HepG2 (cell line): ENCODE measurements at places on chromosomes 4 and X. TPM values are rescaled to one million over a fixed set of nuclear protein-coding genes. Genes with fewer than 3 reads are reported as not detected.

The DIPK2B gene
- total RNA-seq: not detected in 2 replicates

The MID2 gene
- total RNA-seq: 0.09 TPM in 1 of 2 replicates, not detected in the other

The GAGE13 gene
- not detected in 2 replicates for total RNA-seq

GRCh38 chrX:75086731-75087195 is 69.3 kb downstream of the ABCB7 start:
- DNase-seq: no peak

DNA sequence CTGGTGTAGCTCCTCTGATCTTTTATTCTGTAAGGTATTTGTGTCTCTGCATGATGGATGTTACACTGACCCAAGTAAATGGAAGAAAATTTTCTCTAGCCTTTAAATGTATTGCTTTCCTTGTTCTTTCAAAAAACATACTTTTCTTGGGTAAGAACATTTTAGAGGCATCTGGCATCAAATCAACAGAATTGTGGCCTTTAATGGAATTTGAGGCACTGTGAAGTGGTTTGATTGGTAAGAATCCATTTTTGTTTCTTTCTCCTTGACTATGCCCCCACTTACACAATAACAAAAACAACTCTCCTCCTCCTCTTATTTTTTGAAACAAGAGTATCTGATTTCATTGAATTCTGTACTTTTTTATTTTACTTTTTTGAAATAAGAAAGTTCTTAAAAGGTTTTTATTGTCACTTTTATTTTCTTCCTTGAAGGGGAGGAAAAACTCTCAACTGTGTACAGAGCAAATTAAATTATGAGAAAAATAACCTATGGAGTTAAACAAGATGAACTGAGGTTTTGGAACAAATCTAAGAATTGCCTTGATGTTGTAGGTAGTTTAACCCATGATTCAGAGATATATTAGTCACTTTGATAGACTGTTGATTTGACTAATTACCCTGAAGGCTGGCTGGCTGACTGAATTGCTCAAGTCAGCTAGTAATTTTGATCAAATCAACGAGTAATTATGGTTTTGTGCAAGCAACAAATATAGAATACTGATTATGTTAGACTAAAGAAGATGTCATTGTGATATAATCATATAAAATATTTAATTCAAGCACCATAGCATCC is 146.4 kb downstream of the FHIP1A start:
- DNase-seq: no peak

DNA sequence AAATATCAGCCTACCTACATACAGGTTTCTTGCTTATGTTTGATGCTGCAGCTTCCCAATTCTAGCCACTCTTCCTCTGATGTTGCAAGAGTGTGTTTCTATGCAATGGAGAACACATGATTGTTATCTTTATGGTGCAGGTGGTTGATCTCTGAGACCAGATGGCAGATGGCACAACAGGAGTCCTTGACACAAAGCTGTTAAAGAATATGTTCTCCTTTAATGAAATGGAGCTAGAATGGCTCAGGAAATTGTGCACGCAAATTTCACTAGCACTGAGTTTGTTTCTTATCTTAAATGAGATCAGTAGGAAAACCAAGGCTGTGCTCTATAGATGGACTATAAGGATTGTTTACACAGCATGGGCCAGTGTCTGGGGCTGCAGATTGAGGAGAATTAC is 29.9 kb upstream of the TTC29 start:
- no peak for DNase-seq

GRCh38 chr4:85571008-85571407 is 96.1 kb downstream of the ARHGAP24 start:
- no peak for DNase-seq

DNA sequence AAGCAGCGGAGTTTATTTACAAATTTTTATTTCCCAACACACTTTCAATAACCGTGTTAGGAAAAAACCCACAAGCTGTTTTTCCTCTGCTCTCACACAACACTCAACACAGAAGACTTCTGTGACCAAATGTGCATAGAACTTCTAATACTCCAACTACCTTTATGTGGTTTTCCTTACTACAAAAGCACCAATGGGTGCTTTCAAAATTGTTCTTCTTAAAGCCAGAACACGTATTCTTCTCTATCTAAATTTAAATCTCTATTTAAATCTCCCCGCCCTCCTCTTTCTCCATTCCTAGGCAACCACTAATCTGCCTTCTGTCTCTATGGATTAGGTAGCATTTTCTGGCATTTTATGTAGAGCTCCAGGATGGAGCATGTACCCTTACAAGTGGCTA is 90.0 kb downstream of the SHROOM2 start:
- DNase-seq: no peak

DNA sequence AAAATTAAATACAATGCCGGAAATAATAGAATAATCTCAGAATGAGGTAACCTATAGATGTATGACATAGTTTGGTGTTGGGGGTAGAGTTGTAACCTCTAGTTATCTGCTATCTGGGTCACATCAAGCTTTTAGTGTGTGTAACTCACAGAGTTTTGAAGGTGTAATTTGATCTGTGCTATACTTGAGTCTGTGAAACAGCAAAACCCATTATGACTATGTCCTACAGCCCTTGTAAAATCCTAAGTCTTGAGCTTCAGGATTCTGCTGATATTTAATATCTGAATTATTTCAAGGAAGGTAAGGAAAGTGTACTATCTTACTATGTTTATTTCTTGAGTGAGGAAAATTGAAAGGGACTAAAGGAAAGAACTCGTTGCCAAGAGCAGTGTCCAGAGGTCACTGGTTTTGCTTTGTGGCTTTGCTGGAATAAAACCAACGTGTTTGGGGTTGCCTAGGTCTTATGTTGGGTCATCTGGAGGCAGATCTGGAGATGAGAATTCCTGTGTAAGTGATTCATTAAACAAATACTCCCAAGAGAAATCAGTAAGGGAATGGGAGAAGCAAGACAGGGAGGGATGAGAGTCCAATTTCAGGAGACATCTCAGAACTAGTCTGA is 107.8 kb upstream of the CBLL2 start:
- DNase-seq: no peak

GRCh38 chr4:2299794-2300193 is 37.9 kb upstream of the MXD4 start:
- no peak for DNase-seq

- DNase-seq: no peak
These were observed 27.1 kb upstream of the IL15 start for GRCh38 chr4:141609243-141609642.

DNA sequence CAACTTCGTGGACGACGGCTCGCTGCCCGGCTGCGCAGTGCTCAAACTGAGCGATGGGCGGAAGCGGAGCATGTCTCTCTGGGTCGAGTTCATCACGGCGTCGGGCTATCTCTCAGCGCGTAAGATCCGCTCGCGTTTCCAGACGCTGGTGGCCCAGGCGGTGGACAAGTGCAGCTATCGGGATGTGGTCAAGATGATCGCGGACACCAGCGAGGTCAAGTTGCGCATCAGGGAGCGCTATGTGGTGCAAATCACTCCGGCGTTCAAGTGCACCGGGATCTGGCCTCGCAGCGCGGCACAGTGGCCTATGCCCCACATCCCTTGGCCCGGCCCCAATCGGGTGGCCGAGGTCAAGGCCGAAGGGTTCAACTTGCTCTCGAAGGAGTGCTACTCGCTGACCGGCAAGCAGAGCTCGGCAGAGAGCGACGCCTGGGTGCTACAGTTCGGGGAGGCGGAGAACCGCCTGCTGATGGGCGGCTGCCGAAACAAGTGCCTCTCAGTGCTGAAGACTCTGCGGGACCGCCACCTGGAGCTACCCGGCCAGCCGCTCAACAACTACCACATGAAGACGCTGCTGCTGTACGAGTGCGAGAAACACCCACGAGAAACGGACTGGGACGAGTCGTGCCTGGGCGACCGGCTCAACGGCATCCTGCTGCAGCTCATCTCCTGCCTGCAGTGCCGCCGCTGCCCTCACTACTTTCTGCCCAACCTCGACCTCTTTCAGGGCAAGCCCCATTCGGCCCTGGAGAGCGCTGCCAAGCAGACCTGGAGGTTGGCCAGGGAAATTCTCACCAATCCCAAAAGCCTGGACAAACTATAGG is 1.5 kb downstream of the MAB21L2 start:
- DNase-seq: no peak

DNA sequence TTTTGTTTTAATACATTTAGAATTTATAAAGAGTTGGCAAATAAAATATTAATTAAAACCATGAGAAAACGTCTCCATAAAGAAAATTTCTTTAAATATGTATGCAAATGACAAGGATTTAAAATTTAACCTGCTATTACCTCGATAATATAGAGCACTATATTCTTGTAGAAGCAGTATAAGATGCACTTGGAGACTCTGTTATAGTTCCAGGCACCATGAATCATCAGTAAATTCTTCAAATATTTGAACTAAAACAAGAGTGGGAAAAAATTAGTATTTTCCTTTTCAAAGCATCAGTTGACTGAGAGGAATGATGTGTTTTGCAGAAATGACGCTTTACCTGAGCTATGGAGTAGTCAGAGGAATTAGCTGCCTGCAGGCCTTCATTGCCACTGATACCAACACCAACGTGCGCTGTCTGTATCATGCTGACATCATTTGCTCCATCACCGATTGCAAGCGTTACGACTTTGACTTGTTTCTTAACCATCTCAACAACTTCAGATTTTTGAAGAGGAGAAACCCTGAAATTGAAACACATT is 67.3 kb downstream of the SHISA3 start:
- no peak for DNase-seq
